ENCODE measurements at places on chromosomes 1 and 21.

DNA sequence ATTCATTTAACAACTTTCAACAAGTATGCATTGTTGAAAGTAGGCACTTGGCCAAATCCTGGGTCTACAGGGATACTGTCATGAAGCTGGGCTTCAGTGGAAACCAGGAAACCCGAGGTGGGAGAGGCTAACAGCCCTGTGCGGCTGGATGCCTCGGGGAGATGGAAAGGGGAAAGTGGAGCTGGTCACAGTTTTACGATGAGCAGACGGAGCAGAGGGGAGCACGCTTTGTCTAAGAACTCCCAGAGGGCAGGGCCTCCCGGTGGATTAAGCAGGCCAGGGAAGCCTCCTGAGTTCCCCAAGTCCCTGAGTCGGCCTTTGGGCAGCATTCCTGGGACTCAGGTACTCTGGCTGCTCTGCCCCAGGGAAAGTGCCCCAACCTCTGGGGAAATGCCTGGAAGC, 23.8 kb downstream of the STUM start:
- no peak for DNase-seq

- no peak for DNase-seq
These were observed 25.2 kb downstream of the S1PR1 start for GRCh38 chr1:101262060-101262459.

DNA sequence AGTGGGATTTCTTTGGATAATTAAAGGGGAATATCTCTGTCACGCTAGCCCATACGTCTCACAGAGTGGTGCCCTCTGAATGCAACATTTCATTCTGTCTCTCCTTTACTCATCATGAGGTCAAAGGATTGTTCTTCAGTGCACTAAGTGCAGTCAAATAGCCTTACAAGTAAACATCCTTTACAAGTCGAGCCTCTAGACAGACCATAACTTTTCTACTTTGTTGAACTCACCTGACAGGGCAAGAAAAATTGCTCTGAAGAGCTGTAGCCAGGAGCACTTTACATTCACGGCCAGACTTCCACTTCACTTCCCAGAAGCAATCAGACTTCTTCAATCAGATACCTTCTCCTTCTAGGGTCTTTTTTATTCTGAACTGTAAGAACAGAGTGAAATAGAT, 768.0 kb upstream of the TMPRSS15 start:
- no peak for DNase-seq

DNA sequence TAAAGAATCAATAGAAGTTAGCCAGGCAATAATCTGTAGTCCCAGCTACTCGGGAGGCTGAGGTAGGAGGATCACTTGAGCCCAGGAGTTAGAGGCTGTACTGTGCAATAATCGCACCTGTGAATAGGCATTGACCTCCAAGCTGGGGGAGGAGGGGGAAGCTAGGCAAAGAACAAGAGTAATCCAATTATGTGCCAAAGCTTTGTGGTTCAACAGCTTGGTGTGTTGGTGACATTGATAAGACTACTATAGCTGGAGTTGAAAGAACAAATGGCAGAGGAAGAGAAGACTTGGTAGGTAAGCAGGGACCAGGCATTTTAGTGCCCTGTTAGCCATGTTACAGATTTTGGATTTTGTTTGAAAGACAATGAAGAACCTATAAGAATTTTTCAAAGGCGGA, 2.1 kb upstream of the TMCO2 start:
- no peak for DNase-seq

DNA sequence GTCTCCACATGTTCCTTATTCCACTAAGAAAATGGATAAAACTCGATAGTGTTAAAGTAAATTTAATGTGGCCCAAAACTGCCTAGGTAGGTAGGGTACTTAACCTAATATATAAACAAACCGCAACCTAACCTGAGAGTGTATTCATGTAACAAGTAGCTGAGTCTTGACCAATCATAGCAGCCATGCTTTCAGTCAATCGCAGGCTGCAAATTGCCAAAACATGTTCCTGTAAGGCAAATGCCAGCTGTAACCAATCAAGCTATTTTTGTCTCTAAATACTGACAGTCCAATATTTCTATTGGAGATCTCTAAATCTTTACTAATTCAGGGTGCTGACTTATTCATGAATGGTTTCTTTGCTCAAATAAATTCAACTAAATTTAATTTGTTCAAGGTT, 3.1 kb upstream of the HMGCS2 start:
- no peak for DNase-seq

- DNase-seq, result no peak
These were observed 20.1 kb downstream of the SLC1A7 start for GRCh38 chr1:53122201-53122885.

GRCh38 chr1:44720281-44720680, 10.7 kb downstream of the RNU5D-1 start:
- DNase-seq, result no peak

DNA sequence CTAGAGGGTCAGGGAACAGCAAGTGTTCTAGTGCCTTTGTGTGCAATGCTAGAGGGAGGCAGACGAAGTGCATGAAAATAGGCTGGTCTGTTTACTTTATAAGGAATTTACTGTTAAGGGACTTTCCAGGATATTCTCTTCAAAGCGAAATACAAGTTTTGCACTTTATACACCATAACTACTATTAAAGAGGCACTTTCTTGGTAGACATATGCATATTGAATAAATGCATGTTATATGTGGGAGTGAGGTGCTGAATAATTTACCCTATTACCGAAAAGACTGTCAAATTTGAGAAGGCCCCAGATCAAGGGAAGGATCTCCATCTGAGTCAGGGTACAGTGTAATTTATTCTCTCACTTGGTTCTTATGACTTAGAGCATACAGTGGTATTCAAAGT, 310.5 kb downstream of the S1PR1 start:
- DNase-seq, result no peak

- no peak for DNase-seq
These were observed 1280.1 kb downstream of the KCNT2 start for GRCh38 chr1:195328102-195328501.

DNA sequence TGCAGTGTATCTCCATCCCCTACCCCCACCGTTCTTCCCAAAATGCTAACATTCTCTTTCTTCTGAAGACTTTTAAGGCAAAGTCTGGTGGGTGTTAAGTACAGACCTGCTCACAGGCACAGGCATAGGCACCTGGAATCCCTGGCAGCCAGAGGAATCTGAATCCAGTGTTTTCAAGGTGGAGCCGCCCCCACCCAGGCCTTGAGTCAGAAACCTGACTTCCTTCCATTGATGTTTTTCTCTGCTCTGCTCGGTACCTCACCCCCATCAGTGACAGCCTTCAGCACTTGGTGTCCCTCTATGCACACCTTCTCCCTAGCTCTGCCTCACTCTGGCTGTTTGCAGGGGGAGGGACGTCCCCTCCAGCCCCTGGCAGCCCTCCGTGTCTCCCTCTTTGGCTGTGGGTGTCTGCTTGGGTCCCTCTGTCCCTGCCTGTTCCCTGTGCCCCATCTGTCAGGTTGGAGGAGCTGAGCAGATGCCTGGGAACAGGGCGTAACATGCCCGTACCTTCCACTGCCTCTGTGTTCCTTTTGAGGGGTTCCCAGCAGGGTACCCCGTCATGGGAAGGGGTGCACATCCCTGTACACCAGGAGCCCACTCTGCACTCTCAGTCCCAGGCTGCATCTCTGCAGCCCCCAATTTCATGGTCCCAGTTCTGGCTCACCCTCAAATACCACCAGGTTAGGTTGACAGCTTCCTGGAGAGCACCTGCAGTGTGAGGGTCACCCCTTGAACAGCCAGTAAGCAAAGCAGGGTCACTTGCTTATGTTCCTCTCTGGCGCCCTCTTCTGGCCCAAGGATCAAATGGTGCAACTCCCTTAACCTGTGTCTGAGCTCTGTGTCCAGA, 6.7 kb downstream of the NCDN start:
- peak; percentile 62 for DNase-seq

DNA sequence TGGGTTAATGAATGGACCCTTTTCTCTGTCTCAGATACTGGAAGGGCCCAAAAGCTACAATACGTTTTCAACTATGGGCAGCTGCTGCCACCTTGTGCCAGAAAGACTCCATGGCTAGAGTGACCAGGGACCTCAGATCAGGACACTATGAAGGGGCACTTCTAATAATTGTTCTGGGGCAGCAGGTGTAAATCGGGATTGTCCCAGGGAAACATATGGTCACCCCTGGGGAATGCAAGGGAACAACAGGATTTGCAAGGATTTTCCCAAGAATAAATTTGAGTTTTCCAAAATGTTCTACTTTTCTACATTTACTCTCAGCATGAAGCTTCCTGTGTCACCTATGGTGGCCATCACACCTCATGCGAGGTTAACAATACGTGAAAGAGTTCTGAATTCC, 12.0 kb upstream of the FCAMR start:
- DNase-seq, result peak; percentile 18

GRCh38 chr21:43210454-43211071, 41.8 kb downstream of the CRYAA start:
- DNase-seq, result no peak

GRCh38 chr1:204065174-204065985, 7.5 kb upstream of the SOX13 start:
- DNase-seq, result no peak

GRCh38 chr1:80639777-80640533, 1160.8 kb upstream of the ADGRL2 start:
- DNase-seq, result no peak

GRCh38 chr1:27931759-27932158, 3.0 kb upstream of the SMPDL3B start:
- DNase-seq, result no peak

- no peak for DNase-seq
These were observed 92.5 kb downstream of the DHRS3 start for GRCh38 chr1:12525311-12526181.

- no peak for DNase-seq
These were observed 4.4 kb upstream of the BARHL2 start for GRCh38 chr1:90721210-90722194.

DNA sequence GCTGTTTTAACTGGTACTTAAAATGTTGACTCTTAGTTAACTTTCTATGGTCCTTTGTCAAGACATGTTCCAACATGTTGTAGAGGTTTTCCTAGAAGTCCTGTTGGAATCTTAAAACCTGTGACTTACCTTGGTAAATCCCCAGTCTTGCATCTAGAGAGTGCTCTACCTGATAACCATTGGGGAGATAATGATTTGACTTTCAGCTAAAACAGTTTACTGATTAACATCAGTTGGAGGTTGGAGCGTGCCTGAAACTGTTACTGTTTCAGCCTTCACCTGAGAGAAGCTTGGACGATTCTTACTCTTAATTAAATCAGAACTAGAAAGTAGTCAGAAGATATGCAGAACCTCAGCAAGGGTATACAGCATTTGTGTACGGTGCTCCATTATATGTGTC, 8.8 kb downstream of the MDM4 start:
- no peak for DNase-seq

DNA sequence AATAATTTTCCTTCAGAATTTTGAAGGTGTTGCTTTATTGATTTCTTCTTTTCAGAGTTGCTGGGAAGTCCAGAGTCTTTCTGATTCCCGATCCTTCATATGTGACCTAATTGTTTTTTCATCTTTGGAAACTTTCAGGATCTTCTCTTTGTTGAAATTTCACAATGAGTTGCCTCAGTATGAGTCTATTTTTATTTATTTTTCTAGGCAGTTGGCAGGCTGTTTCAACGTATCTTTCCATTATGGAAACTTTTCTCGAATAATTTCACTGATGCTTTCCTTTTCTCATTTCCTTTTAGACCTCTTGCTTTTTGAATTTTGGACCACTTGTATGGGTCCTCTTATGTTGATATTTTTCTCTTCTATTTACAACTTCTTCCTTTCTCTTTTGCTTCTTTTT, 354.3 kb downstream of the TGFB2 start:
- no peak for DNase-seq

DNA sequence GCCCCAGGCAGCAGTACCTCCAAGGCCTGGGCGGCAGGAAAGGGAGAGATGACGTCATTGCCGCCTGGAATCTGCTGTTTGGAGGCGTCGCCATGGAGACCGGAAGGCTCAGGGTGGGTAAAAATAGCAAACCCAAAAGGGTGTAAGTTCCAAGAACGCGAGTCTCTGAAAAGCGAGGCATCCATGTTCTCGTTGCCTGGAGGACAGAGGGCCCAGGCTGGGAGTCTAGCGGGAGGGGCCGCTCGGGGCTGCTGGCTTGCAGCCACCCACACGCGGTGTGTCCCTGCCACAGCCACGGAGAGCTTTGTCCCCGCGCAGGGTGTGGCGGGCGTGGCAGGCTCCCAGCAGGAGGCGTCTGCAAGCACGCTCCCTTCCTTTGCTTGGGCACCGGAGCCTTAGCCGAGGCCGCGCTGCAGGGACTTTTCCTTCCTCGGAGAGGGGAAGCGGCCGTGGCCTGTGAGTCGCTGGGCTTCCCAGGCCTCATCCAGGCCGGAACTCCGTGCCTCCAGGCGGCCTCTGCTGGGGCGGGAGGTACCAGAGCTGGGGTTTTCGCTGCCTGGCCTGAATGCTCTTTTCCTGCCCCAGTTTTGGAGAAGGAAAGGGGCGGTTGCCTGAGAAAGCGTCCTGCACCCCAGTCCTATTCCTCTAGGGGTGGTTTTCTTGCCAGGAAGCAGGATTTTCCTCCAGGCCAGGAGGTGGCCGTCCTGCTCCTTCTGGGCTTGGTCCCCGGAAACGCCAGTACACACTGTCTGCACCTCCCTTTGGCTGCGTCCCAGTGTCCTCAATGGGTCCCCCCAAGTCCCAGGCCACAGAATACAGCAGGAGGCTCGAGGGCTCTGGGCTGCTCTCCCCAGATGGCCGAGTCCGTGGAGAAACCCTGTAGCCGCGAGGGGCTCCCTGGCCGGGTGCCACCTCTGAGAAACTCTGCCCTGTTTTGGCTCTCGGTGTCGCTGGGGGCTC, 15.3 kb upstream of the SKI start:
- no peak for DNase-seq
